Smooth muscle cell of trachea (primary cell): ENCODE measurements at places on chromosomes 2 and 18. TPM values are rescaled to one million over a fixed set of nuclear protein-coding genes. Genes with fewer than 3 reads are reported as not detected.

Gene SMYD1
- total RNA-seq, result not detected in 2 replicates

Gene DCAF17
- 20.7 and 20.8 TPM in 2 replicates for total RNA-seq

Gene SERPINB7
- total RNA-seq, result 0.87 and 1.7 TPM in 2 replicates

Gene FN1
- total RNA-seq, result 6,603 and 11,839 TPM in 2 replicates

Gene FSIP2
- total RNA-seq, result 0.15 and 0.50 TPM in 2 replicates

Gene SERPINB11
- not detected in 2 replicates for total RNA-seq

Gene CELF4
- not detected in 2 replicates for total RNA-seq

Gene SLC4A1AP
- 28.1 and 38.7 TPM in 2 replicates for total RNA-seq

Gene ZC3H8
- total RNA-seq, result 5.5 and 5.8 TPM in 2 replicates

Gene NAT8
- not detected in 2 replicates for total RNA-seq

Gene TIMM21
- 19.2 and 24.6 TPM in 2 replicates for total RNA-seq

Gene KLHL30
- total RNA-seq, result 0.29 and 0.66 TPM in 2 replicates

Gene ZNF513
- total RNA-seq, result 9.3 and 10.1 TPM in 2 replicates

Gene FAHD2B
- 6.5 and 8.3 TPM in 2 replicates for total RNA-seq

Gene L3MBTL4
- under 0.01 TPM in 1 of 2 replicates, not detected in the other for total RNA-seq

Gene GNAL
- total RNA-seq, result 0.15 and 0.99 TPM in 2 replicates

Gene DSC1
- not detected in 2 replicates for total RNA-seq

Gene RNMT
- total RNA-seq, result 19.5 and 31.6 TPM in 2 replicates

Gene DSG1
- not detected in 2 replicates for total RNA-seq

Gene PPP4R3B
- total RNA-seq, result 40.2 and 53.2 TPM in 2 replicates

Gene OTX1
- total RNA-seq, result 0.29 and 0.33 TPM in 2 replicates

Gene NT5C1B
- total RNA-seq, result not detected in 2 replicates

Gene VPS4B
- 42.2 and 56.3 TPM in 2 replicates for total RNA-seq

Gene CCDC68
- total RNA-seq, result 2.6 and 4.6 TPM in 2 replicates

Gene RAMP1
- 0.58 and 2.6 TPM in 2 replicates for total RNA-seq

Gene MOGAT1
- not detected in 2 replicates for total RNA-seq

Gene HOXD1
- total RNA-seq, result not detected in 2 replicates

Gene ZNF385B
- total RNA-seq, result not detected in 2 replicates

Gene PGAP1
- 6.8 and 11.3 TPM in 2 replicates for total RNA-seq

Gene CFAP210
- total RNA-seq, result not detected in 2 replicates

Gene HAAO
- 2.3 and 6.3 TPM in 2 replicates for total RNA-seq

Gene DYNC2LI1
- total RNA-seq, result 19.2 and 25.2 TPM in 2 replicates

Gene LAMA1
- total RNA-seq, result 3.6 and 13.7 TPM in 2 replicates

Gene CYP27A1
- total RNA-seq, result 19.1 and 53.1 TPM in 2 replicates

Gene CWC22
- total RNA-seq, result 20.3 and 27.5 TPM in 2 replicates

Gene RBM43
- total RNA-seq, result 8.4 and 12.2 TPM in 2 replicates

Gene DES
- total RNA-seq, result 1.6 and 6.3 TPM in 2 replicates

Gene LRRTM1
- total RNA-seq, result not detected in 2 replicates

Gene EFHD1
- total RNA-seq, result under 0.01 TPM in 1 of 2 replicates, not detected in the other

Gene CCDC141
- under 0.01 and 0.29 TPM in 2 replicates for total RNA-seq

Gene CD226
- 0.44 and 0.66 TPM in 2 replicates for total RNA-seq

Gene MATN3
- total RNA-seq, result 0.99 and 1.9 TPM in 2 replicates

Gene CDH2
- total RNA-seq, result 6.3 and 6.8 TPM in 2 replicates

Gene FBXO36
- total RNA-seq, result 2.5 and 4.9 TPM in 2 replicates

Gene BOLL
- not detected in 2 replicates for total RNA-seq

Gene REG3A
- not detected in 2 replicates for total RNA-seq

Gene ZSWIM2
- under 0.01 TPM in 1 of 2 replicates, not detected in the other for total RNA-seq

Gene GNLY
- not detected in 2 replicates for total RNA-seq

Gene COLEC12
- total RNA-seq, result 122 and 177 TPM in 2 replicates

Gene SIX3
- not detected in 2 replicates for total RNA-seq

Gene TCF4
- 35.7 and 110 TPM in 2 replicates for total RNA-seq
